ENCODE measurements at places on chromosomes 5 and 9. TPM values are rescaled to one million over a fixed set of nuclear protein-coding genes. Genes with fewer than 3 reads are reported as not detected.

SLCO6A1 gene
- total RNA-seq = not detected

GRCh38 chr9:72326641-72327040 is 38.4 kb downstream of the ZFAND5 start:
- no peak for DNase-seq

DNA sequence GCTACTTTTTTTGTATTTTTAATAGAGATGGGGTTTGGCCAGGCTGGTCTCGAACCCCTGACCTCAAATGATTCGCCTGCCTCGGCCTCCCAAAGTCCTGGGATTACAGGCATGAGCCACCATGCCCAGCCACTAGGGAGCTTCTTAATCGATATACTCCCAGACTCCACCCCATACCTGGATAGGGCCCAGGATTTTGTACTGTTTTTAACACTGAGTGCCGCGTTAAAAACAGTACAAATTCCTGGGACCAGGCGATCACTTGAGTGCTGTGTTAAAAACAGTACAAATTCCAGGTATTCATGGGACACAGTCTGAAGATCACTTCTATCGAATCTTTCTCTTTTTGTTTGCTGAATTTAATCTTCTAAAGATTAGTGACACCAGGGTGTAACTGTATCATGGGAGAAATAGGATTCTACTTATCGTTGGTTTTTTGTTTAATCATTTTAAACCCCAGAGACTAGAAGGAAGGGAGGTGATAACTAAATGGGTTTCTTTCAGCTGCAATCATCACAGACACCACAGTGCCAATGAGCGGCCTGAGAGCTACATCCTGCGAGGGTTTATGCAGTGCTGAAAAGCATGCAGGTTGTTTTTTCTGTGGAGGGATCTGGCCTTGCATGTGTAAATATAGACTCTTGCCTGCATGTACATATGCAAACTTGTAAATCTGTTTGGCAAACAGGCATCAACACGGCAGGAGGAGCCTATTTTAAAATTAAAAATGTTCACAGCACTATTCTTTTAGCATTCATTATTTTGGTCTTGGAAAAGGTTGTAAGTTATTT is 303.8 kb upstream of the WWC1 start:
- DNase-seq = no peak

AQP7 gene
- not detected for total RNA-seq

GRCh38 chr5:157175071-157175612 is 5.5 kb upstream of the ITK start:
- peak; percentile 42 for DNase-seq

GRCh38 chr5:138955013-138955660 is 80.0 kb upstream of the LRRTM2 start:
- DNase-seq = no peak

PRRX2 gene
- total RNA-seq = 0.49 TPM

GRCh38 chr5:518721-519120 is 5.5 kb downstream of the SLC9A3 start:
- DNase-seq = no peak

- DNase-seq = no peak
These were observed 156.4 kb downstream of the EDIL3 start for GRCh38 chr5:84228266-84228665.

DNA sequence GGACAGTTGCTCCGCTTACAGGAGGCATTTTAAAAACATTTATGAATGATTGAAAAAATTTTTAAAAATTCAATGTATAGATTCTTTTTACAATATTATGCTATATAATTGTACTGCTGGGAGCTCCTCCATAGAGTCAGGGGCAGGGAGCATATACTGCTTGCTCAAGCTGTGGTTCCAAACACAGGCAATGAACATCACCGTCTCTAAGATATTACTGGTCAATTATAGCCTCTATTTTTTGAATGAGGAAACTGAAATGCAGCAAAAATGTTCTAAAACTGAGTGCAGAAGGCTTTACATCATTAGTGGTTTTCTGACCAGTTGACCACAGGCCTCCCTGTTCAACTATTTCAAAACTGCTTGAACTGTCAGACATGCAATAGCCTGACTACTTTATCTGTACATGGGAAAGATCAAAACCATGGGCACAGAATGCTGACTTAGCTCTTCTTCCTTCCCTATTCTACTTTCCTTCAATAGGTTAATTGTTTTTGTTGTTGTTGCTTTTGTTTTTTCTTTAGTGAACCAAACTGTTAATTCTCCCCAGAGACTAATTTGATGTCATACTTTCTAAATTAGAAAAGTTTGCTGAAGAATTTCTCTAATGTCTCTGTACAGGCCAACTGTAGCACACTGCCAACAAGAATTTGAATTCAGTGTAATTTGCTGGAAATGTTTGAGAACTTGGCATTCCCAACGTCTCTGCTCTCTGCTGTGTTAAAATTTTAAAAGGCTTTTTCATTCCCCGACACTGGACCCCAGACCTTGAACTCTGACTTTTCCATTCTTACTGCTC is 107.6 kb upstream of the MPDZ start:
- no peak for DNase-seq

DNA sequence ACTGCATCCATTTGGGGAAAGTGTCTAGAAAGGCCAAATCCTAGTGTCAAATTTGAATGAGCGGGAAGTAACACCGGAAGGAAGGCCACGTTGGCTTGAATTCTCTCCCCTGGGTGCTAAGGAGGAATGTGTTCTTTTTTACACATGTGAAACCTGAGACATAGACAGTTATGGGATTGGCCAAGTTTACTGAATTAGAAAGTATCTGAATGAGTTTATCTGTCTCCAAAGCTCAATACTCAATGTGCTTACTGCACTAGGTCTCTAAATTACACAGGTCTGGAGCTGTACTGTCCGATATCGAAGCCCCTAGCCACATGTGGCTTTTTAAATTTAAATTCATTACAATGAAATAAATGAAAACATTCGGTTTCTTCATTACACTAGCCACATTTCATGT is 6.0 kb downstream of the DMRT1 start:
- no peak for DNase-seq

- DNase-seq = no peak
These were observed 19.8 kb downstream of the CCDC69 start for GRCh38 chr5:151204051-151204450.

DNA sequence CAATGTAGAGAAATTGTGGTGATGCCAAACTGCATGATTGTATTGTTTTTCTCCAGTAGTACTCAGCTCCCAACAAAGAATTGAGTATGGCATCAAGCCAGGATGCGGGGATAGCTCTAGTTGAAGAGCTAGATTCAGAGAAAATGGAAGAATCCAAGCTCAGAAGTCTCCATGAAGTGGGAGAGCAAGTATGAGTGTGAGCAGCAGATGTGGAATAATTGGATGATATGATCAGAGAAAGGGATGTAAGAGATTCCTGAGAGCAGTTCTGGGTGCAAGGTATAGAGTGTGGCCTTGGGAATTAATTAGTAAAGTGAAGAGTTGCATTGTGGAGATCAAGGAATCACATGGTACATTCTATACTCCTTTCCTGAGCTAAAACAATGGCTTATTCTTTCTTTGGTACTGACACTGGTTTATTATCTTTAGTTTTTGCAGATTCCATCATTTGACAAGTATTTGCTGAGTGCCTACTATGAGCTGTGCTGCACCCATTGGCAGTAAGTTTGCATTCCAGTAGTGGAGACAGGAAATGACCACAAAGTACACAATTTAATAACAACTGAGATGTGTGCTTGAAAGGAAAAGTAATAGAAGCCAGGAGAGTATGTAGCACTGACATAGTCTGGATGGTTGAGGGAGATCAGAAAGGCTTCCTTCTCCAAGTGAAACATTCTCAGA is 177.1 kb downstream of the CPLANE1 start:
- no peak for DNase-seq

DNA sequence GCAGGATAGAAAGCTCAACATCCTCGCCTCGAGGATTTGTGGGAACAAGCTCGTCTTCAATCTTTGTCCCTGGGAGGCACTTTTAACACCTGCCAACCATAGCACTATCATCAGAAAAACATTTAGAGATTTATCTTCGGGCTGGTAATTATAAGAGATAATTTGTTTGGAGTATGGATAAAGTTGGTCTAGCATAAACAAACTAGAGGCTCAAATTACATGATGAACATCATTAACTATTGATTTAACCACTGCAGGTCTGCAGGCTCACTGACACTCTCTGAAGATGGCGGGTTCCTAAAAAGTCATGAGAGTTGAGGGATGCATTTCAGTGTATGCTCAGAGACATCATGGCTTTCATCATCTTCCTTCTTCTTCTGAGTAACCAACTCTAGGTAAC is 25.8 kb upstream of the PCA3 start:
- no peak for DNase-seq

ADAM19 gene
- 69.5 TPM for total RNA-seq

DNA sequence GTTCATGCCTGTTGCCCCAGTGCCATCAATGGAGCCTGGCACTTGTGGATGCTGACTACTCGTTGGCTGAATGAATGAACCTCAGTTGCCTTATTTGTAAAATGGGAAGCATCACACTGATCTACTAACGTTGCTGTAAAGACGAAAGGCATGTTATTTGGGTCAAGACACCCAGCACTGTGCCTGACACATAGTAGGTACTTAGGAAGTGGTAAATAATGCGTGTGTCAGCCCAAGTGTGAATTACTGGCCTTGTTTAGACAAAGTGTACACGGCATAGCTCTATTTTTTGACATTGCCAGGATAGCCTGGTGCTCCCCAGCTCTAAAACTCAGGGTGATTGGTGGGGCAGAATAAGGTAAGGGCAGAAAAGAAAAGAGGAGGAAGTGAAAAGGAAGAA is 27.4 kb downstream of the ERGIC1 start:
- DNase-seq = no peak

DNA sequence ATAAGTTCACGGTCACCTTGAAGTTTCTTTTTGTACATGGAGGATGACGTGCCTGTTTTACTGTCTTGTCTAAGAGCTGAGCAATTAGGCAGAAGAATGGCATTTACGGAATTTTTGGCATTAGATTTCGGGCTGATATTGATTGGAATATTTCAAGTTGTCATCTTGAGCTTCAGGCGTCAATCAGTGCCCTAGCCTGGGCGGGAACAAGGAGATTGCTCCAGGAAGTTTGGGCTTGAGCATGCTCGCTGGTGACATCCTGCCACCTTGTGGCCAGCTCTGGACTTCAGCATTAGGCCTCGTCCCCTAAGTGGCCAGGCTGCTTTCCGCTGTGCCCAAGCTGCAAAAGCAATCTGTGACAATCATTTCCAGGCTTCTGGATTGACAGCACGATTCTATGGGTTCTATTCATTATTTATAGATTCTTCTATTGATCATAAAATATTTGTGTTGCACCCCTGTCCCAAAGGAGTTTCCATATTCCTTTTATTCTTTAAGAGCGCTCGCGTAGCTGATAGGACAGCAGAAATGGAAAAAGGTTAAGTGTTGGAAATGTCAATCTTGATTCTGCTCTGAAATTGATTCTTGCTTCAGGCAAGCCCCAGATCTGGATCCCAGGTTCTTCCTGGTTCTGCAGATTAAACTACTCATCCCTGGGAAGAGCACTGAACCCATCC is 79.3 kb downstream of the SLC28A3 start:
- peak; percentile 77 for DNase-seq

DNA sequence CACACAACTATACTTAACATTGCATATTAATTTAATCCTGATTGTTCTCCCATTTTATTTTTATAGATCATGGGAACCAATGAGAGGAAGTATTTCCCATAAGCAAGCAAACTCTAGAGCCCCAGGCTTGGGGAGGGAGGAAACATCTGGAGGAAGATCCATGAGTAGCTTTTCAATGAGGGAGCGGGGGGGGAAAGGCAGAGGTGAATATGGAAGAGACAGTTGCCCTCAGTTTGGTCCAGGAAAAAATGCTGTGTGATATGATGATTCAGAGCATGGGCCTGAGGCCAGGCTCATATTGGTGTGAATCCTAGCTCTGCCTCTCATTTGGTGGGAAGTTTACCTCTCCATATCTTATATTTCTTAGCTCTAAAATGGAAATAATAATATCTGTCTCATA is 42.2 kb upstream of the ALDOB start:
- DNase-seq = no peak

DNA sequence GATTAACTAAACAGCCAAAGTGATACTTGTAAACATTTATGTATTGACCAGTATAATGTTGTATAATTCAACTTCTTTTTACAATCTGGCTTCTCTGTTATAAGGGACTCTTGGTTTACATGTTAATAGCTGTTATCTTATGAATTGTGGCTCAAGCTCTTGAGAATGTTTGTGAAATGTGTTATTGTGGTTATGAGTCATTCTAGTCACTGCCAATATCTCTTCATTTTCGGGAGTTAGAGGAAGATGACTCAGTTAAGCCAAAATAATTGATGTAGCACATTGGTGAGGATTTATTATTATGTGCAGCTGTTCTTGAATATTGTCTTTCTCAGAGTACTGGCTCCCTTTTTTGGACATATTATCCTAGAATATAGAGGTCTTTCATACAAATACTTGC is 655.2 kb upstream of the RIOK2 start:
- no peak for DNase-seq

GRCh38 chr5:6082685-6083084 is 295.7 kb downstream of the MED10 start:
- no peak for DNase-seq
